ENCODE measurements at places on chromosomes 3 and 15.

- no peak for DNase-seq
These were observed 100.6 kb downstream of the TLE3 start for GRCh38 chr15:69997161-69997485.

- no peak for DNase-seq
These were observed 11.9 kb downstream of the KCNAB1 start for GRCh38 chr3:156132313-156132712.

DNA sequence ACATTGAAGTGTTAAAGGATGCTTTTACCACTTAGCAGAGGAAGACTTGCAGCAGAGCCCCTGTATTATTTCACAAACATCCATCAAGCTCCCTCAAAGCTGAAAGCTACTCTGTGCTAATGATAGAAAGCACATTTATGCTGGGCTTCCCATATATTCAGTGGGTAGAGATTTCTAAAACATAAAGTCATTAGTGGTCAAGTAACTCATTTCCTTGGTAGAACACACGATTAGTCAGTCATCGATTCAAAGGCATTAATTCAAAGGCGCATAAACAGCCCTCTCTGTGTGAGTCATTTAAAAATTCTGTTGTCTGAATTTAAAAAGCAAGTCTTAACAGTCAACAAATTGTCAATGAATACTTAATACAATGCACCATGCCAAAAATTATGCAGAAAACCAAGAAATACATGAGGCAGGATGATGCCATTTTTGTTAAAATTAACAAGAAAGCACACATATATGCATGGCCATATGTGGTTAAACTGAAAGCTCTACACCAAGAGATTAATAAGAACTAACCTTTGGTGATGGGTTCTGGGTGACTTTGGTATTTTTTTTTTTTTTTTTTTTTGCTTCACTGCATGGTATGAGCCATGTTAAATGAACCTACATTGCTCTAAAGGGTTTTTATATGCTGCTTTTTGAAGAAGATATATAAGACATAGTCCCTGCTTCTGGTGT, 61.7 kb downstream of the LDHAL6B start:
- no peak for DNase-seq

GRCh38 chr3:156604642-156605144, 49.8 kb upstream of the SSR3 start:
- DNase-seq: no peak

GRCh38 chr3:124986192-124987143, 51.9 kb upstream of the MUC13 start:
- DNase-seq: no peak

DNA sequence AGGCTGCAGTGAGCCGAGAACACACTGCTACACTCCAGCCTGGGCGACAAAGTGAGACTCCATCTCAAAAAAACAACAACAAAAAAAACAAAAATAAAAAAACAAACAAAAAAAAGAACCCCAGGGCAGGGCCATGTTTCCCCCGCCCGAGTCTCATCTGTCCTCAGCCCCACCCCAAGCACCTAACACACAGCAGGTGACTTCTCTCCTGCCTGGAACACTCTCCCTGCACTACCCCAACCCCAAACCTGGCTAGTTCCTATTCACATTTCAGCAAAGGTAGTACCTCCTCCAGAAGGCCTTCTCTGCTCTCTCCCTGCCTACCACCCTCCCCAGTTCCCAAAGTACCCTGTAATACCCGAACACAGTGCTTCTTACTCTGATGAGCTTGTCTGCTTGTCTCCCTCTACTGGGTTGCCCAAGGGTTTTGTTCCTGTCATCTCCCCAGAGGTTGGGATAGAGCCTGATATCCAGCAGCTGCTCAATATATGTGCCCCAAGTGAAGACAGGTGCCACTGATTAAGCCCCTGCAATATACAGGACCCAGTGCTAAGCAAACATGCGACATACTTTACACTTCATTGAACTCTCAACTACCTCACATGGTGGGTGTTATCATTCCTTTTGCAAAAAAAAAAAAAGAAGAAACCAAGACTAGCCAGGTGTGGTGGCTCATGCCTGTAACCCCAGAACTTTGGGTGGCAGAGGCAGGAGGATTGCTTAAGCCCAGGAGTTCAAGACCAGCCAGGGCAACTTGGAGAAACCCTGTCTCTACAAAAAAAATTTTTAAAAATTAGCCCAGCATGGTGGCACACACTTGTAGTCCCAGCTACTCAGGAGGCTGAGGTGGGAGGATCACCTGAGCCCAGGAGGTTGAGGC, 103.6 kb downstream of the DAPK2 start:
- DNase-seq: no peak

- DNase-seq: no peak
These were observed 17.5 kb downstream of the SRGAP3 start for GRCh38 chr3:9231937-9232336.

- no peak for DNase-seq
These were observed 76.0 kb upstream of the DCBLD2 start for GRCh38 chr3:98977520-98977919.

DNA sequence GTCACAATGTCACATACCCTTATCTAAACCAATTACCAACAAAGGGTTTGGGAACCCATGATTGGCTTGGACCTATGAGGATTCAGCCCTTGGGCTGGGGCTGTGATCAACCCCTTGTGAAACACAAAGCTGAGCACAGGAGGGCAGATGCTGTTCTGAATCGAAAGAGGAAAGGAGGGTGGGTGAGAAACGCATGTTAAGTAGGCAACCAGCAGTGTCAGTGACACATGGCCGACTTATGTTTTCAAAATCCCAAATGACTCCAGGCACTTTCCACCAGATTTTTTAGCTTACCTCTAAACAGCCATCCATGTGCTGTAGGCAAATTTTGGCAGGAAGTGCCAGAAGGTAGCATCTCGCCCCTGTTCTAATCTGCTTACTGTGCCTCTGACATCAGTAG, 34.1 kb upstream of the KLHL25 start:
- DNase-seq: no peak

All from GM18507 (cell line).